ENCODE measurements at places on chromosomes 12 and 14. TPM values are rescaled to one million over a fixed set of nuclear protein-coding genes. Genes with fewer than 3 reads are reported as not detected.

OR6C1 gene
- total RNA-seq, result not detected

GRIP1 gene
- total RNA-seq, result 3.5 TPM

CDK17 gene
- 66.8 TPM for total RNA-seq

AMIGO2 gene
- 10.0 TPM for total RNA-seq

SSTR1 gene
- not detected for total RNA-seq

RD3L gene
- not detected for total RNA-seq

All from T-cell (primary cell).